Sciatic nerve (tissue), 2 donors: ENCODE measurements at places on chromosomes 5 and 9. TPM values are rescaled to one million over a fixed set of nuclear protein-coding genes. Genes with fewer than 3 reads are reported as not detected.

DNA sequence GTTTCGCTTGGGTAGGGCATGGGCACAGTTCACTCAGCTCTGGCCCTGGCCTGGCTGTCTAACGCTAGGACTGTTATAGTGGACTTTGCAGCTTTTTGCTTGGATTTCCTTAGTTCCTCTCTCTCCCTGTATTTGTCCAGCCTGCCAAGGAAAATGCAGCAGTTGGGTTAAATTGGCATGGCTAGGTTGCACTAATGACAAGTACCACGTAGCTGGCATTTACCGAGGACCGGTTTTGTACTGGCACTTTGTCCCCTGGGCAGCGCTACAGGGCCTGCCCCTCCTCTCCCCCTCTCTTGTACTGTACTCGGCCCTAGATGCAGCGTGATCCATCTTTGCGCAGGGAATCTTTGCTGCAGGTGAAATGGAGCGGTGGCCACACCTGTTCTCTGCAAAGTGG, 2.4 kb downstream of the WDR5 start:
- no peak for DNase-seq

- DNase-seq: no peak
Observed at GRCh38 chr5:122661496-122662180, 113.2 kb upstream of the SNX2 start.

The FKTN gene
- 22.1 TPM for total RNA-seq

The RNF208 gene
- 10.6 TPM for total RNA-seq

The IZUMO3 gene
- not detected for total RNA-seq

The IQGAP2 gene
- 57.5 TPM for total RNA-seq
